Activated CD4-positive, alpha-beta T cell treated with anti-CD3 and anti-CD28 coated beads for 4 hours (primary cell): ENCODE measurements at places on chromosomes 7 and 10.

DNA sequence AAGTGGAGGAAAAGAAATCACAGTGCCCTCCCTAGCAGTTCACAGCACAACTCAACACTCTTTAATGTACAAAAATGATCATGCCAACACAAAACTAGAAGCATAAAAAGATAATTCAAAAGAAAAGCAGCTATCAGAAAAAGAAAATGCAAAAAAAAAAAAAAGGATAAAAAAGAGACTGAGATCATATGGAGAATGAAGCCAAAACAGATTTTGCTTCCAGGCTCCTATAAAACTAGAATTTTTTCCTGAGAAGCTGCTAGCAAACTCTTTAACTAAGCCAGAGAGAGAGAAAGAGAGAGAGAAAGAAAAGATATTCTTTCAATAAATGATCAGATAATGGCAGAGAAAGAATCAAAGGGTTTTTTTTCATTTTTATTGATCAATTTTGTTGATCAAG, 288.0 kb upstream of the ANKRD30A start:
- no peak for DNase-seq

DNA sequence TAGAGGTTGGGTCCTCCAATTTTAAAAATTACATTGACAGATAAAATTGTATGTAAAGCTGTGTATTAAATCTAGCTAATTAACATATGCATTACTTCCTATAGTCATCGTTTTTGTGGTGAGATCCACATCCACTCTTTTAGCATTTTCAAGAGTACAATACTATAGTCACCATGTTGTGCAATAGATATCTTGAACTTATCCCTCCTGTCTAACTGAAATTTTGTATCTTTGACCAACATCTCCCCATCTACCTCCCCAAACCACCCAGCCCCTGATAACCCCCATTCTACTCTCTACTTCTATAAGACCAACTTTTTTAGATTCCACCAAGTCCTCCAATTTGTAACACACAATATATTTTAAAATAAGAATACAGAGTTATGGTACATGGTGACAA, 208.0 kb downstream of the RELN start:
- DNase-seq = no peak

DNA sequence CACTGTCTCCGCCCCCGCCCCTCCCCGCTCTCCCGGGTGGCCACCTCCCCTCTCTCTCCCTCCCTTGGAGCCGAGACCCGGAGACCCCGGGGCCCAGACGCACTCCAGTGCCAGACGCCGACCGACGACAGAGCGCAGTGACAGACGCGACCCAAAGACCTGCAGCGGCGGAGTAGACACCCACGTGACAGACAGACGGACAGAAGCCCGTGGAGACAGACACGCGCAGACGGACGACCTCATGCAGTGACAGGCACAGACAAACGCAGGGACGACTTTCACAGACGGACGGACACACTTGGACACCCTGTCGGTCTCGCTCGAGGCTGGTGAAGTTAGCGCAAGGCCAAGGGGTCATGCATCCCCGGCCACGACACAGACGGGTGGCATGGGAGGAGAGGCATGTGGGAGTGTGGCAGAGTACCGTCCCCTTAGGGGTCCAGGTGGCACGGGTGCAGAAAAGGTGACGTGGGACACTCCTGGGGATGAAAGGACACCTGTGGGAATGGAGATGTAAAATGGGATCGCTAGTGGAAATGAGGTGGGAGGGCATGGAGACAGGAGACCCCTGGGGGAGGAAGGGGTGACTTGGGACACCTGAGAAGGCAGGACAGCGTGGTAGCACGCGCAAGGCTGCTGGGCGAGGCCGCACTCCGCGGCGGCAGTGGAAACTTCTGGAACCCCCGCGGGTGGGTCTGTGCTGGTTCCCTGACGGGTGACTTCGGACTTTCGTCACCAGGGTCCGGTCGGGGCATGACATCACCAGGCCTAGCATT, 456 bp upstream of the ACHE start:
- no peak for DNase-seq

- DNase-seq = no peak
Observed at GRCh38 chr7:101237206-101238067, at the start of gene CLDN15. TSS of gene CLDN15 (minus strand) at chr7:101237802. CDS start at chr7:101237581, 221 bp downstream.

GRCh38 chr7:81284576-81284975, 365.7 kb upstream of the SEMA3C start:
- DNase-seq = no peak

- DNase-seq = no peak
Observed at GRCh38 chr7:142886866-142887265, 1.3 kb upstream of the TRPV6 start.

DNA sequence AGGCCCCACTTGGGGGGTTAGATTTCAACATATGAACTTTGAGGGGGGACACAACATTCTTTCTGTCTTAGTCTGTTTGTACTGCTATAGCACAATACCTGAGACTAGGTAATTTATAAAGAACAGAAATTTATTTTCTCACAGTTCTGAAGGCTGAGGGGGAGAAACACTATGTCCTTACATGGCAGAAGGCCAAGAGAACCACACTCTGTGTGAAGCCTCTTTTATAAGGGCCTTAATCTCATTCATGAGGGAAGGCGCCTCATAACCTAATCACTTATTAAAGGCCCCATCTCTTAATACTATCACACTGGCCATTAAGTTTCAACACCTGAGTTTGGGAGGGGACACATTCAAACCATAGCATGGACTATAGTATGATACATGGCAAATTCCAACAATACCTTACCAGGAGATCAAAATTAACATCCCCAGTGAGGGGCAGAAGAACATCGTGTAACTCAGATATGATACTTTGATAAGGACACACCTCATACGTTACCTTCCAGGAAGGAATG, 9.3 kb upstream of the PDLIM1 start:
- no peak for DNase-seq
